ENCODE measurements at places on chromosomes 13 and 19.
A peak's percentile ranks its signal among the peaks of the same experiment; 100 is the strongest.

DNA sequence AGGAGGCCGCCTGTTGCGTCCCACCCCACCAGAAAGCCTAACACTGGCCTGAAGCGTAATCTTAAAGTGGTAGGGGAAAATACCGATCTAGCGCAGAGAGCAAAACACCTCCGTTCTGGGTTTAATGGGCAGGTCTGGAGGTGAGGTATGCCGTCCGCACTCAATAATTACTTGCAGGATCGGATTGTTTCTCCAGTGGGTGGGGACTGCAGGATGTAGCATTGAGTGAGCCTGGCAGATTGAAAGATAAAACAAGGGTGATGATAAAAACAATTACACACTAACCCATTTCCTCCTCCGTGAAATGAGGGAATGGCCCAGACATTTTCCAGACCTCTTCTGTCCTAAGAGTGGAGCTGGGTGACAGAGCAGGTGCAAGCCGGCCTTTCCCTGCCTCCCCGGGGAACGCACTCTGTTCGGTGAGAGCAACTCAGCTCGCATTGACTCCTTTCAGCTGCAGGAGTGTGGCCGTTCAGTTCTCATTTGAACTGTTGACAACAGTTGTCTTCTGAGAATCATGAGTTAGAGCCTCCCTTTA, 110.2 kb upstream of the DOCK9 start:
- DNase-seq = no peak

DNA sequence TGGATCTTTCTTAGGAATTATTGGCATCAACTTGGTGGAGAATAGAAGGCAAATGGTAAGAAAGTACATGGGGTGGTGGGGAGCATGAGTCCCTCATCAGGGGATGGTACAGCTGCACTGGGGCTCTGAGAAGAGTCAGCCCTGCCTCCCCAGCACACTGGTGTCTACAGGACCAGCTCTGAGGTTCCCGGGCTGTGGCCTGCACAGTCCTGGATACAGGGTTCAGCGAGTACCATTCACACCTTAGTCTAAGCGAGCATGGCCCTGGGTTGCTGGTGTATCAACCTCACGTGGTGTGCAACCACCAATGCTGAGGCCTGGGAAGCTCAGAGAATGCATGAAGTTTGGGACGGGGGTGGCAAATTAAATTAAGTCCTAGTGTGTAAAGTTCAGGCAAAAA, 10.1 kb downstream of the TMEM255B start:
- no peak for DNase-seq

DNA sequence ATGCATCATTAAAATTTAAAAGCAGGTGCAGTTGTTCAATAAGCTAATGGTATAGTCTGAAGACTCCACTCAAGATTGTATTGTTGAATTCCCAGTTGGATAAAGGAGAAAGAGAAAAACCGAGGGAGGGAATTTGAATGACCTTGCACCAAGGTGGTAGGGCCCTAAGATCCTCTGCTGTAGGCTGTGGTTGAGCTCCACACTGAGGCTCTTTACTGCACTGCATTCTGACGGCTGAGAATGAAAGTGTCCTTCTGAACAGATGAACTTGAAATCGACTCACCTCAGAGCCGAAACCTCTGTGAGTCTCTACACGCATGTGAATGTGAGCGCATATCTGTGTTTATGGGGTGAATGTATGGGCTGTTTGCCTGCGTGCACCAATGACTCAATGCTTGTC, 388.9 kb upstream of the DACH1 start:
- DNase-seq = no peak

- DNase-seq = peak; percentile 30
These were observed 779.9 kb upstream of the ARGLU1 start for GRCh38 chr13:107347641-107348369.

GRCh38 chr13:22596171-22596863, 584.5 kb upstream of the SGCG start:
- no peak for DNase-seq

- DNase-seq = no peak
These were observed 13.8 kb upstream of the PTPRS start for GRCh38 chr19:5354403-5354802.

- DNase-seq = no peak
These were observed 64.7 kb downstream of the RNASEH2B start for GRCh38 chr13:50974268-50974667.

GRCh38 chr19:2329149-2329478, 630 bp downstream of the SPPL2B start:
- no peak for DNase-seq

- no peak for DNase-seq
These were observed 14.5 kb downstream of the PPFIA3 start for GRCh38 chr19:49133621-49134454.

GRCh38 chr13:48761256-48761655, 107.5 kb downstream of the CYSLTR2 start:
- DNase-seq = no peak
